GM03348 (cell line): ENCODE measurements at places on chromosomes 7 and 10.

DNA sequence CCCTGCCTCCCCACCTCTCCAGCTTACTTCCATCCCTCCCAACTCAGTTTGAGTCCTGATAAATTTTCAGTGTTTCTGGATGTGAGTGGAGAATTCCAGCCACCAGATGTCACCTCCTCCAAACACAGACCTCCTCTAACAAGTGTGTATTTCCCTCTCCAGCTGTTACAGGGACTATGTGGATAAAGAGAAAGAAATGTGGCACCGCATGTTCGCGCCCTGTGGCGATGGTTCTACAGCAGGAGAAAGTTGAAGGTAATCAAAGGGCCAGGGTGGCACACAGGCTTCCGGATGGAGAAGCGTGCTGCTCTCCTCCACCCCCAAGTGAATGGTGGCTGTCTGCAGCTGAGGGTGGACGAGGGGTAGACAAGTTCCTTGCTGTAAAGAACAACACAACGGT, 14.7 kb downstream of the FKBP6 start:
- peak; percentile 76 for DNase-seq

DNA sequence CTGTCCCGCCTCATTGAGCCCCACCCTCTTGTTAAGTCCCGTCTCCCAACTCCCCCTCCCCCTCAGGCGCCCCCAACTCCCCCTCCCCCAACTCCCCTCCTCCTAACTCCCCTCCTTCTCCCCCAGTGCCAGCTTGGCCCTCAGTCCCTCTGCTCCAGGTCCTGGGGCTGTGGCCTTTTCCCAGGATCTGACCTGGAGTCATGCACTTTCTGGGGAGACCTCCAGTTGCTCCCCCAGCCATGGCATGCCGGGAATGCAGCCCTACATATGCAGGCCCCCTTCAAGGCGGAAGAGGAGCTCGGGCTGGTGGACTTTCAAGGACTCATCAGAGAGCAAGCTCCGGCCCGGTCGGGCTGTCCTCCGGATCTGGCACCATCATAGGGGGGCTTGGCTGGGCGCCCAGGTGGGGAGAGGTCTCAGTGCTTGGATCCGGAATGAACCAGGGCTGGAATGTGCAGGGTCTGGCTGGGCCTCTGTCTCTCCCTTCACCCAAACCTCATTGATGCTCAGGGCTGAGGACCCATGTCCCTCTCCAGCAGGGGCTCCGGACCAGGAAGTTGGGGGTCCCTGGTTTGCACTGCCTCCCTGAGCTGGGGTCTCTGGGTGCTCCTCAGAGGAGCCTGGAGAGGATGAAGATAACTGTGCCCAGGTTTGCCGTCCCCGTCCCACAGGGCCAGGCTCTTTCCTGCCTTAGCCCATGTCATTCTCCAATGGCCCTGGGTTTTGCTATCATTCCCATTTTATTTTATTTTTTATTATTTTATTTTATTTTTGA, 41.1 kb downstream of the TMEM270 start:
- DNase-seq: peak; percentile 7

DNA sequence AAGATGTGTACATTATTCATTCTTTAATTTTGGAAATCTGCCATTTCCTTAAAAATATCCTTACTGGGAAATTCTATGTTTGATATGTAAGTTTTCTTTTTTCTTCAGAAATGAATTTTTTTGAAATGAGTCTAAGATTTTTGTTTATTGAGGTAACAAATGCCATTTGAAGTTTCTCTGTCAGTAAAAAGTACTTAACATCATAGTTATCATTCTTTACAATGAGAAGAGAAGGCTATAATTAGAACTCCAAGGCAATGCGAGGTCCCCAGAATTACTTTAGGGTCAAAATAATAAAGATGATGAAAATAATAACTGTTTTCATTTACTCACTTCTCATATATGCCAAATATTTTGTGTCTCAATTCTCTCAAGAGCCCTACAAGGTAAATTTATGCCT, 37.0 kb upstream of the RHOBTB1 start:
- no peak for DNase-seq

GRCh38 chr7:36635091-36635490, 89.2 kb downstream of the AOAH start:
- no peak for DNase-seq

DNA sequence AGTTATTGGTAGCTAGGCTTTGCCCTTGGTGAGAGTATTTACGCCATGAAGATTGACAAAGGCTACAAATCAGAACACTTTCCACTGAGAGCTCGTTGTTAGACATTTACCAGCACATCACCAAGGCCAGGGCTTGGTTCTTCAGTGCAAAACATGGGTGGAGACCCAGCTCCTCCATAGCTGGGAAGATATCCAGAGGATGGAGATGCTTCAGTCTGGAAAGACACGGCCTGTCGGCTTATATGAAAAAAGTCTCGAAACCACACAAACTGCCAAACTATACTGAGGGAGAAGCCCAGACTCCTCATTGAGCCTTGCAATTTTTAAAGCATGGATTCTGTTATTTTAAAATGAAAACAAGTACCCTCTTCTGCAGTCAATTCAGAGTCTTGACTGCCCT, 83.4 kb upstream of the ANLN start:
- no peak for DNase-seq

DNA sequence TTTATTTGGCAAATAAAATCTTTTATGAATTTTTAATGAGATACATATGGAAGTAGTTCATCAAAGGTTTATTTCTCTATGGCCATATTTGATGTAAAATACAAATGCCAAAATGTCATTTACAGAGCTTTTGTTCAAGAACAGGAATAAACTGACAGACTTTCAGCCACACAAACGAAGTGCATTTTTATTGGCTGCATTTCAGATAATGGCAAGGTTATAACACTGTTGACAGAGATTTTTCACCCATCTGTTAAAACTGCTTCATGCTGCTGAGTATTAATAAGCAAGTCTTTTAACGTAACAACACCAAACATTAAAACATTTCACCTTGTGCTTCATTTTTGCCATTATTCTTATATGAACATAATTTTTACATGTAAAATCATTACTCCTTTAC, 254.4 kb downstream of the ANKRD7 start:
- no peak for DNase-seq

GRCh38 chr7:41067576-41067975, 635.3 kb downstream of the INHBA start:
- DNase-seq: no peak

DNA sequence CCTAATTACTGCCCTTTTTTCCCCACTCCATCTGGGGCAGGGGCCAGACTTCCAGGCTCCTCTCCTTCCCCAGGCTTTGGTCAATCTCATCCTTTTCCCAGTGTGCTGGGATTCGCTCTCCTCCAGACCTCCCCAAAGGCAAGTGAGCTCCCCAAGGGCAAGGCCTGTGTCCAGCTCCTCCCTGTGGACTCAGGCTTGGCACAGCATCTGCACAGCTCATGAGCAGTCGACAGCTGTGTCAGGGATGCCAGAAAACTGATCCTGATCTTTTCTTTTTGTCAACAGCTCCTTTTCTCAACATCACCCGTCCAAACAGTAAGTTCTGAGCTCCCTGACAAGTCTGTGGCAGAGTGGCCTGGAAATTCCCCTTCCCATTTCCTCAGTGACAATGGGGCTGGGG, 67.1 kb downstream of the C10orf120 start:
- no peak for DNase-seq

DNA sequence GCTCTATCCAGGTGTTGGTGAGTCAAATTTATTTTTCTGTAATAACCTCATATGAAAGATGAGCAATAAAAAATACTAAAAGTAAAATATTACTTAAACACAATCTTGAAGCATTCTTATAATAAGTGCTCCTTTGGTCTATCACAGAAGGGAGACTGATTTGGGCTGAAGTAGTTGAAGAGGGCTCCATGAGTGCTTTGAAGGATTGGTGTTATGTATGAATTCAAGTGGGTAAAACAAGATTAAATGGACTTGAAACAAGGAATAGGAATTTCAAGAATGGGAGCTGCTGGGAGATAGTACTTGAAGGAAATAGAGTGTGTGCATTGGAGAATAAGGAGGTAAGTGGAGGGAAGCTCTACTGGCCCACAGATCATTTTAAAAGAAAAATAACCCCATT, 7.3 kb upstream of the OR2A2 start:
- no peak for DNase-seq

- no peak for DNase-seq
These were observed 666 bp downstream of the HNRNPF start for GRCh38 chr10:43408331-43408709.

DNA sequence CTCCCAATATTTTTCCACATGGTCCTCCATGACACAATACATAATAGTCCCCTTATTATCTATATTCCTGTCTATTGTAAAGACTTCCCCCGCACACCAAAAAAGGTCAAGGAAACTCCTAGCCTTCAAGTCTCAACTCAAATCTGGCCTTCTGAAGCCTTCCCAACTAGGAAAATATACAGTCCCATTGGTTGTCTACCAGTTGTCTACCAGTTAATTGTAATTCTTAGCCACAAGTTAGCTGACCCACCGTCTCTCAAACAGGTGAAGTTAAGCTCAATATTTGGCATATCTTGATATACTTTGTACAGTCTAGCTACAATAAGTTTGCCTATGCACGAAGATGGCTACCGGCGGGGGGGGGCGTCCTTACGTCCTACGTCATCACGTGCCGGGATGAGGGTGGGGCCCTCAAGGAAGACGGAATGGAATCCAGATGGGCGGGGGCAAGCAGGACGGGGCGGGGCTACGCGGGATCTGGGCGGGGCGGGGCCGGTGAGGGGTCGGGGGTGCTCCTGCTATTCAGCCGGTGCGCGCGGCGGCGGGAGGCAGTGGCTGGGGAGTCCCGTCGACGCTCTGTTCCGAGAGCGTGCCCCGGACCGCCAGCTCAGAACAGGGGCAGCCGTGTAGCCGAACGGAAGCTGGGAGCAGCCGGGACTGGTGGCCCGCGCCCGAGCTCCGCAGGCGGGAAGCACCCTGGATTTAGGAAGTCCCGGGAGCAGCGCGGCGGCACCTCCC, at the start of gene AHR:
Gene AHR, plus strand, starts transcription at position 551 of the 738 bp plus-strand sequence. CDS start 613 bp downstream, outside the sequence.
- peak; percentile 96 for DNase-seq

GRCh38 chr7:146728611-146729010, 612.0 kb downstream of the CNTNAP2 start:
- no peak for DNase-seq

DNA sequence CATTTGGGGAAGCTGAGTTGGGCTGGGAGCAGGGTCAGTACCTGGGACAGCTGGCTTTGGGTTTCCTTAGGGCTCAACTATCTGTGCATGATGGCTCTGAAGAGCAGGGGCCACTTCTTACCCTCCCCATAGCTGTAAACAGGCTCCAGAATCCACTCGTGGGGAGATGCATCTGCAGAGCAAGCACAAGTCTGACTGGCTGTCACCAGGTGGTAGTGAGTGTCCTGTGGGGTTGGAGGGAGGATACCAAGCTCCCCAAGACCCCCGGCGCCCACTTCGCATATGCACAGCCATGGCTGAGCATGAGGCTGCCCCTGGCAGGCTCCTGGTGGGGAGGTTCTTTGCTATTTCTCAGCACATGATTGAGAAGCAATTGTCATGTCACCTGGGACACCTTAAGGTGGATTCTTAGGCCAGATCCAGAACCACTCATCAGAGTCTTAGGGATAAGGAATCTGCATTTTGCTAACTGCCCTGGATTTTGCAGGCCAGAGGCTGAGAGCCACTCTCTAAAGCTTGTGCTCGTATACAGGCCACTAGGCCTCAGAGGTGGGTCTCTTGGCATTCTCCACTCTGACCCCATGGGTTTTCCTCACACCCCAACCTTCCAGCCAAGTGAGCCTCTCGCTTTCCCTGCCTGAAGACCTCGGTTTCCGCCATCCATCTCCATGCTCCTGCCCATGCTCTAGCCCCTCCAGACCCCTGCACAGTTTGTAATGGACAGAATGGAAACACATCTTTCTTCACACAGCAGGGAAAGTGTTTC, 53.7 kb downstream of the ADCY1 start:
- peak; percentile 2 for DNase-seq

DNA sequence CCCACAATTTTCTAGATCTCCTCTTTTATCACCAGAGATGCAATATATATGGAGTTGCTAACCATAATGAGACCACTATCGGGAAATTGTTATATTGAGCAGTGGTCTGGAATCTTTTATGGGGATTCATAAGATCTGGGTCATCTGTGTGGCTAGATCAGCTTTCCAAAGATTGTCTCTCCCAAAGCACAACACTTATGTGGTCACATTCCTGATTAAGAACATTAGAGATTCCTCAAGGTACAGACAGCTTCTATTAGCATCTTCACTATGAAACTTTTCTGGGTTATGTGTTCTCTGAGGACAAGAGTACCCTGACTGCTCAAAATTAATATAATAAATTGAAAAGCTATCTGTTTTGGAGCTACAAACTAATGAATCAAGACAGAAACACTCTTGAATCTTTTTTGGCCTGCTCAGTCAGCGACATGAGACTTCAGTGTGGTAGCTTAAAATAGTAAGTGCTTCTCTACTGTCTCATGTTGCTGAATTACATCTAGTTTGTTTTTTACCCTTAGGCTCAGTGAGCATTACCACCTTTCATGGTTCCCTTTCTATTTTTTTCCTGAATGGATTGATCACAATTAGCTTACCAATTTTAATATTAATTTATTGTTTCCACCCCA, 42.6 kb upstream of the STRIP2 start:
- DNase-seq: no peak

DNA sequence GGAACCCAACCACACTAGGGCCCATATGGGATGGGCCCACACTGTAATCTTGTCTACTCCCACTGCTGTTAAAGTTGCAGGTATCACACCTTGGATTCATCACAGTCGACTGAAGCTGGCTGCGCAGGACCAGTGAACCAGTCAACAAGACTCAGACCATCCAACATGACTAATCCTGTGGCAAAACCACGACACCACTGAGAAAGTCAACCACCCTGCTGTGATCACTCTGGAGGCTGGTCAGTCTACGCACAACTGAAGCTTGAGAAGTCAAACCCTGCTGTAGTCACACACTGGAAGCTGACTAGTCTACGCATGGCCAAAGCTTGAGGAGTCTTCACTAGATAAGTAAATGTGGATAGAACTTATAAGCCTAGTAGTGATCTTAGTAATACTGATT, 9.6 kb upstream of the CYREN start:
- no peak for DNase-seq

GRCh38 chr10:110076559-110077318, 69.0 kb downstream of the ADD3 start:
- peak; percentile 70 for DNase-seq

GRCh38 chr7:100353685-100354330, 4.1 kb upstream of the PILRB start:
- DNase-seq: no peak

DNA sequence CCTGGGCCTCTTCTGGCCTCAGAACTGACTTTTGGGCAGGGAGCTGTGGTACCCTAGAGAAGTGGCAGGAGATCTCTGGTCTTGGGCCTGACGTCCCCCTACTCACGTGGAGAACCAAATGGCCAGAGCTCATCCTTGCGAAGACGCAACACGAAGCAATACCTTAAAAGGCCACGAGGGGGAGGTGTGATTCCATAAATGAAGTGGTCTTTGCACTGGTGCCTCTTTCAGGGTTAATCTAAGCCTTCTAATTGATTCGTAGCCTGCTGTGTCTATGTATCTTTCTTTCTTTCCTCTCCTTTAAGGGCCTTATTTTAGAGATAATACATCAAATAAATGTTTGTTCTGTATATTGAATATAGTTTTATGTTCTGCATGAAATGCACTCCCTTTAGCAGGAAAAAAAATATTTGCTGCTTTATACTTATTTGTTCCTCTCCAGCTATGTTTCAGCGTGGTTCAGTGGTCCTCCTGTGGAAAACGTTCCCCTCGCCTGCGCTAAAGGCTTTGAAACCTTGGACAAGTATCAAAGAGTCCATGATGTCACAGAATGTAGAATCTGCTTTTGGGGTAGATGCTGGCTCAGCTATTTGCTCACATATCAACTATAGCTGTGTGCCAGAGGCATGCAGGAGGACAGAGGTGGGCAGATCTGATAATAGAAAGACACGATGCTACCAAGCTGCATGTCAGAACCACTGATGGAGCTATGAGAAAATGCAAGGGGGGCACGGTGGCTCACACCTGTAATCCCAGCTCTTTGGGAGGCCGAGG, 41.0 kb downstream of the STRA8 start:
- DNase-seq: peak; percentile 78

- no peak for DNase-seq
These were observed 24.7 kb downstream of the ANTXRL start for GRCh38 chr10:46311501-46311951.
